Natural killer cell treated with Interleukin-12 subunit alpha and Interleukin-12 subunit beta and Interleukin-15 and Interleukin-18, amount 100 ng/mL, for 72 hours (primary cell): ENCODE measurements at places on chromosomes 7 and 10.

- peaks cover 7% of the 10 kb centered on the region for H3K27me3 ChIP-seq
- H3K4me1 ChIP-seq, result no peaks in the 10 kb centered on the region
- H3K4me3 ChIP-seq, result no peak overlapping the region
- no peak overlapping the region for H3K27ac ChIP-seq
Observed at GRCh38 chr7:47715631-47716068, 133.7 kb upstream of the TNS3 start.

DNA sequence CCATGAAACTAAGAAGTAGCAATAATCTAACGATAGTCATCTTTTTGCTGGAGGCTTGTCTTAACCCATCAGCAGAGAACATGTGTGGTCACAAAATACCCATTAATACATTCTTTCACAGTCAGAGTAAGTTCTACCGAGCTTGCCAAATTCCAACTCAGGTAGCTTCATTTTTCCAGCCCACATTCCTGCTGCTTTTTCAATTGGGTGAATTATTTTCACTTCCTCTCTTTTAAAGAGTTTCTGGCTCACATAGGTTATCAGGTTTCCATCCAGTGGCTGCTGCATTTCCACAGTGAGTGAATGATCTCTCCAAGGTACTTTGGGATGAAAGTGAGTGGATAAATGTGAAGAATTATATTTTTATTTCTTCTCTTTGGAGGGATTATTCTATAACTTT lies 233.1 kb downstream of the SEMA3E start:
- H3K4me3 ChIP-seq, result no peak overlapping the region
- H3K27ac ChIP-seq, result no peak overlapping the region
- H3K36me3 ChIP-seq, result no peaks in the 10 kb centered on the region
- H3K4me1 ChIP-seq, result no peaks in the 10 kb centered on the region
- no peak for DNase-seq

- DNase-seq, result no peak
- H3K27ac ChIP-seq, result no peak overlapping the region
Observed at GRCh38 chr10:33722067-33722466, 387.6 kb upstream of the NRP1 start.

DNA sequence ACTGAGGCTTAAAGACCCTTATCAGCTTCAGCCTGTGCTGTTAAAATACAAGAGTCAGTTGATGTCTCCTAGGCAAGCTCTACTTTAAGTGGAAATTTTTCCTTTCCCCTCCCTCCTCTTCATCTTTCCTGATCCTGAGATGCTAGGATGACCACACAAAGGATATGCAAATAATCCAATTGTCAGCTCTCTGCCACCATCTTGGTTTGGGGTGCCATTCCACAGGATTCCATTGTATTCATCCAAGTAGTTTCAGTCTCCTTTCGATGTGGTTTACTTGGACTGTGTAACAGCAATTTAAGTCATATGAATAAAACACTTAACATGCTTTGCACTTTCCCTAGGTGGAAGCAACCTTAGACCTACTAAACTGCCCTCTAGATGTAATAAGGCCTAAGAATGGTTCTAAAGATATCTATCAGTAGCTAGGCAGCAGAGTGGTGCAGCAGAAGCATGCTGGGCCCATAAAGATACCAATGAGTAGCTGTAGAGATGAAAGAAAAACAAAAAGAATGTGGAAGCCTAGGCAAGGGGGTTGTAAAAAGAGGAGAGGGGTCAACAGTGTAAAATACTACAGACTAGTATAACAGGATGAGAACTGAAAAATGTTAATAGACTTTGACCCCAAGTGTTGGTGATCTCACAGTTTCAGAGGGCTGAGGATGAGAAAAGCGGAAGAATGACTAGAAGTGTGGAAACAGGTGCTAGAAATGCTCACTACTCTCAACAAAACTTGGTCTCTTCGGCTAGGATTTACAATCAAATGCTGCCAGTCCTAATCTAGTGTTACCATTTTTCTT lies 2.4 kb upstream of the CFAP69 start:
- no peak for DNase-seq
- H3K27me3 ChIP-seq, result peaks cover 29% of the 10 kb centered on the region
- H3K4me1 ChIP-seq, result peaks cover 18% of the 10 kb centered on the region
- peaks cover 4% of the 10 kb centered on the region for H3K36me3 ChIP-seq

DNA sequence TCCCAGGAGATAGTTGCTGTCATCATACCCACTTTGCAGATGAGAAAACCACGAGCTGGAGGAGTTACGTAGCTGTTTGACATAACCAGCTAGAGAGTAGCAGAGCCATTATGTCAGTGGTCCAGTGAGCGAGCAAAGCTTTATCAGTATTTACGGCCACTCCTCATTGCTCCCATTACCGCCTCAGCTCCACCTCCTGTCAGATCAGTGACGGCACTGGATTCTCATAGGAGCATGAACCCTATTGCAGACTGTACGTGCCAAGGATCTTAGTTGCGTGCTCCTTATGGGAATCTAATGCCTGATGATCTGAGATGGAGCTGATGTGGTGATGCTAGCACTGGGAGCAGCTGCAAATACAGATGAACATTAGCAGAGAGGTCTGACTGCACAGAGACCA lies 9.2 kb upstream of the SFMBT2 start:
- H3K36me3 ChIP-seq, result no peaks in the 10 kb centered on the region
- no peak overlapping the region for H3K27ac ChIP-seq
- peaks cover 31% of the 10 kb centered on the region for H3K4me1 ChIP-seq
- H3K4me3 ChIP-seq, result no peak overlapping the region
- DNase-seq, result no peak

- H3K4me1 ChIP-seq, result no peaks in the 10 kb centered on the region
- H3K27ac ChIP-seq, result no peak overlapping the region
- H3K4me3 ChIP-seq, result no peak overlapping the region
- H3K36me3 ChIP-seq, result no peaks in the 10 kb centered on the region
- peaks cover 7% of the 10 kb centered on the region for H3K27me3 ChIP-seq
Observed at GRCh38 chr10:47059606-47060311, 148.5 kb downstream of the PTPN20 start.

- H3K36me3 ChIP-seq, result no peaks in the 10 kb centered on the region
- H3K27me3 ChIP-seq, result no peaks in the 10 kb centered on the region
- H3K4me3 ChIP-seq, result no peak overlapping the region
Observed at GRCh38 chr7:122010116-122010515, 133.9 kb downstream of the AASS start.

DNA sequence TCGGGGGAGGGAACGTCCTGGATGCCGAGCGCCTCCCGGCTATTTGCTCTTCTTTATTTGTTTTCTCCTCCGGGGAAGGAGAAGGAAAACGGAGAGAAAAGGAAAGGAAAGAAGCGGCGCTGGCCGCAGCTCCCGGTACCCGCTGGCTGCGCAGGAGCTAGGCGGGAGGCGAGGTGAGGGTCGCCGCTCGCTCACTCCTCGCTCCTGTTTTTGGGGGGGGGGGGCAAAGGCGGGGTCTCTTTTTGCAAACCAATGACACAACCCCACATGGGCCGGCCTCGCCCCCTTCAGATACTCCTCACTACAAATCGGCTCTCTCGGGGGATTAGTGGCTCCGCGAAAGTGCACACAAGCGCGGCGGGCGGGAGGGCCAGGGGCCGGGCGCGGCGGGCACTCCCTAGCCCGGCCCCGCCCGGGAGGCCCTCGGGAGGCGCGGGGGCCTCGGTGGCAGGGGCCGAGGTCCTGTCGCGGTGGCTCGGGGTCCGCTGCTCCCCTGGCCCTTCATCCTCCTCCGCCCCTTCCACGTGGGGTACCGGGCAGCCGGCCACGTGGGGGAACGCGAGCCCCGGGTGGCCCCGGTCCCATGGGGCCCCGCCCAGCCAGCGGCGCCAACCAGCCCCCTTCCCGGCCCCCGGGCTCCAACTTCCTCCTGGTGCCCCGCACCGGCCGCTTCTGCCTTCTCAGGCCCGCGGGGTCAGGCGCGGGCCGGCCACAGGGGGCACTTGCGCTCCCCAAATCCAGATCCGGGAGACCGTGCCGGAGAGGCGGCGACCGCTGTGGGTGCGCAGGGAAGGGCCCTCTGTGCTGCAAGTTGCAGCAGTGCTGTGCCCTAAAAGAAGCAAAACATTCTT lies 718 bp upstream of the CTBP2 start:
- H3K4me3 ChIP-seq, result peak overlapping the region; percentile 70
- no peaks in the 10 kb centered on the region for H3K36me3 ChIP-seq
- no peak overlapping the region for H3K27ac ChIP-seq
- peaks cover 19% of the 10 kb centered on the region for H3K4me1 ChIP-seq
- H3K27me3 ChIP-seq, result no peaks in the 10 kb centered on the region

- no peak overlapping the region for H3K4me3 ChIP-seq
- no peaks in the 10 kb centered on the region for H3K36me3 ChIP-seq
- H3K4me1 ChIP-seq, result no peaks in the 10 kb centered on the region
- DNase-seq, result no peak
- H3K27me3 ChIP-seq, result peaks cover 10% of the 10 kb centered on the region
Observed at GRCh38 chr7:138658889-138659288, 42.3 kb downstream of the SVOPL start.

GRCh38 chr10:69647126-69647525 lies 17.1 kb downstream of the FAM241B start:
- H3K4me1 ChIP-seq, result peaks cover 7% of the 10 kb centered on the region
- H3K27ac ChIP-seq, result no peak overlapping the region
- H3K4me3 ChIP-seq, result no peak overlapping the region

DNA sequence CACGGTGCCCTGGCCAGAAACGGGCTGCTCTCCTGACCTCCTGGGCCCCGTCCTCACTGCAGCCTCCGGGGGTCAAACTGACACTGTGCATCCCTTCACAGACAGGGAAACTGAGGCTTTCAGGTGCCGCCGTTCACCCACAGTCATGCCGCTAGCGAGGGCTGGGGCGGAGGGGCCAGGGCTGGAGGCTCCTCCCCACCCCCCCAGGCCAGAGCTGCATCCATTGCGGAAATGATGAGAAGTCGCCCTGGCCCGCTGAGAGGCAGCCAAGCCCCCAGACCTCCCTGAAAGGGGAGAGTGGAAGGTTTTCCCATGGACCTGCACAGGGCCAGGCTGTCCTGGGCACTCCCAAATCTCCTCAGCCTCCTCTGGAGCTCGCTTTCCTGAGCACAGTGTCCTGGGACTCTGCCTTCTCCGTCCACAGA lies 16.5 kb upstream of the INPP5A start:
- no peaks in the 10 kb centered on the region for H3K4me1 ChIP-seq
- H3K27me3 ChIP-seq, result peaks cover 13% of the 10 kb centered on the region
- H3K36me3 ChIP-seq, result no peaks in the 10 kb centered on the region
- DNase-seq, result peak; percentile 44
- no peak overlapping the region for H3K4me3 ChIP-seq

DNA sequence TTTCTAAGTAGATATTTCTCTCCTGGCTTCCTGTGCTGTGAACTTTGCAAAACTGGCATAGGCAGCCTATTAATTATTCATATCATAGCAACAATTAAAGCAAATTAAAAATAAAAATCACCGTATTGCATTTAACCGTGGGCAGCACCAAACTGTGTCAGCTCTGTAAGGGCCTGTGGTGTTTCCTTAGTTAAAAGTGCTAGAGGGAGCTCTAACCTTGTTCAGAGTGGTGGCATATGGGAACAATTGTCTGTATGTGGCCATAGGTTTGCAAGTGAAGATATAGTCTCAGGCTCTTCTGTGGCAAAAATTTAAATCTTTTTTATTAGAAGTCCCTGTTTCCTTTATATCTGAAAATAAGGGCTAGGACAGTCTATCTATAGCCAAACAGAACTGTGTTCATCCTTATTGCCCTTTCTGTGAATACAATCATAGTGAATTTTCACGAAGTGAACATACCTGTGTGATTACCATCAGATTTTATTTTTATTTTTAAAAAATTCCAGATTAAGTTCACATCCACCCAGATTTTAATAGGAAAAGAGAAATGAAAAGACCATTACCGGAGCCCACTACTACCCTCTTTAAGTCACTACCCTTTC lies 92.6 kb downstream of the POLL start:
- H3K4me1 ChIP-seq, result peaks cover 6% of the 10 kb centered on the region
- no peak overlapping the region for H3K4me3 ChIP-seq
- no peak overlapping the region for H3K27ac ChIP-seq
- no peaks in the 10 kb centered on the region for H3K36me3 ChIP-seq

DNA sequence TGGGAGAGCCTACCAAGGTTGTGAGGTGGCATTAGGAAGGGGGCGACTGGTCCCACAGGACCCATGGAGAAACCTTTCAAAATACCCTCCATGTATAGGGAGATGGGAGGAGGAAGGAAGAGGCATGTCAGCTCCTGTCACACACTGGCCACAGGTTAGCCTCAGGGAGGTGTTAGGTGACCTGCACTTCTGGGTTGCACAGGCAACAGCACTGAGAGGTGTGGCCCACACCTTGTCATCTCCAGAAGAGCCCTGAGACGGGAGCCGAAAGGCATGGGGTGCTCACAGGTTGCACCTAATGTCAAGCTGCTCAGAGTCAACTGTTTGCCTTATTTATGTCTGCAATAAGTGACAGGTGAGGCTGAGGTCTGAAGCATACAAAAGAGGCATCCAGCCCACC lies 14.6 kb upstream of the USP6NL start:
- H3K4me1 ChIP-seq, result peaks cover 13% of the 10 kb centered on the region
- H3K27ac ChIP-seq, result no peak overlapping the region
- H3K36me3 ChIP-seq, result no peaks in the 10 kb centered on the region
- H3K4me3 ChIP-seq, result no peak overlapping the region
- H3K27me3 ChIP-seq, result peaks cover 16% of the 10 kb centered on the region
- no peak for DNase-seq

- no peak overlapping the region for H3K27ac ChIP-seq
- H3K4me1 ChIP-seq, result no peaks in the 10 kb centered on the region
- no peak for DNase-seq
- peaks cover 9% of the 10 kb centered on the region for H3K27me3 ChIP-seq
- H3K36me3 ChIP-seq, result no peaks in the 10 kb centered on the region
- no peak overlapping the region for H3K4me3 ChIP-seq
Observed at GRCh38 chr7:72467237-72467636, 55.1 kb upstream of the CALN1 start.

DNA sequence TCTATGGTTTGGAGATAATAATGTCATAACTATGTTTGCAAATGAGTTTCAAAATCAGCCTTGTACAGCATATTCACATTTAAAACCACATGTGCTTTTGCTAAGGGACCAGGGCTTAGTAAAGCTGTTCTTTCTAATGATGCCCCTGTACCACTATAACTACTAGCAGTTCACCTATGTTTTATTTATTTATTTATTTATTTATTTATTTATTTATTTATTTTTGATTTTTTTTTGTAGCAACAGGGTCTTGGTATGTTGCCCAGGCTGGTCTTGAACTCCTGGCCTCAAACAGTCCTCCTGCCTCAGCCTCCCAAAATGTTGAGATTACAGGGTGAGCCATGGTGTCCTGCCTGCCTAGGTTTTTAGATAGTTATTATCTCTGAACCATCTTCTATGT lies 96.9 kb downstream of the CFAP58 start:
- no peak overlapping the region for H3K27ac ChIP-seq
- H3K27me3 ChIP-seq, result peaks cover 8% of the 10 kb centered on the region
- no peaks in the 10 kb centered on the region for H3K4me1 ChIP-seq
- H3K4me3 ChIP-seq, result no peak overlapping the region

DNA sequence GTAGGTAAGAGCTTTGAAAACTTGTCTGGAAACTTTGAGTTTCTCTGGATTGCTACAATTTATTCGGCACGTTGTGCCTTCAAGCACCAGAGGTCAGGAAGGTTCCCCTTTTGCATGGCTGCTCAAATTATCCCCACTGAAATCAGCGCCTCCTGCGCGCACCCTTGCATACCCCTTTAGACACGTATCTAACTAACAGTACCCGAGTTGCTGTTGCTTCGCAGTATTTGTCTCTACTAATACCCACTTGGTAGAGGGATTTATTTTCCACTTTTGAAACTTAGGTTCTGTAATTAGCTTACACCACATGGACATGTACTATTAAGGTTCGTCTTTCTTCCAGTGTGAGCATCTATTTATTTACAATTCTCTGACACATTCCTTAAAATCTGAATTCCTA lies 1.6 kb downstream of the MEOX2 start:
- H3K27ac ChIP-seq, result no peak overlapping the region
- H3K27me3 ChIP-seq, result peaks cover 20% of the 10 kb centered on the region
- no peak for DNase-seq
- H3K4me3 ChIP-seq, result no peak overlapping the region
- H3K4me1 ChIP-seq, result no peaks in the 10 kb centered on the region
